Glutamatergic neuron (in vitro differentiated cells): ENCODE measurements at places on chromosomes 16 and 17. TPM values are rescaled to one million over a fixed set of nuclear protein-coding genes. Genes with fewer than 3 reads are reported as not detected.

TMEM231 gene
- 14.1 TPM for total RNA-seq

KRTAP16-1 gene
- total RNA-seq, result not detected

NEUROD2 gene
- 6.3 TPM for total RNA-seq

CHRNE gene
- total RNA-seq, result 0.69 TPM

SNX20 gene
- not detected for total RNA-seq

TMEM114 gene
- total RNA-seq, result not detected

DNA sequence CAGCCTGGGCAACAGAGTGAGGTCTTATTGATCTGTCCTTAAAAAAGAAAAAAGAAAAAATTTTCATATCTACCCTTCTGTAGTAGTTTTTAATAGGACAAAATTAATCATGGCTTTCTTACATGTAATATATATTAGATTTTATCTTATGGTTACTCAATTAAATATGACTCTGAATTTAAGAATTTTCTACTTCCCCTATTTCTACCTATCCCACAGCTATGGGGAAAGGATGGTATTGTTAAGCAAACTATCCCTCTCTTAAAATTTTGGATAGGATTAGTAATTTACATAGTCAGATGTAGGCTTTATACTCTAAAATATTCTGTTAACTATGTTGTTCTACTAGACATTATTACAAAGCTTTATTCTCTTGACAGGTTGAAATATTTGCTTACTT lies 62.5 kb downstream of the NQO1 start:
- H3K4me1 ChIP-seq, result no peaks in the 10 kb centered on the region
- no peaks in the 10 kb centered on the region for H3K27me3 ChIP-seq
- H3K27ac ChIP-seq, result no peak overlapping the region
- H3K4me3 ChIP-seq, result no peak overlapping the region
- H3K36me3 ChIP-seq, result no peaks in the 10 kb centered on the region

DNA sequence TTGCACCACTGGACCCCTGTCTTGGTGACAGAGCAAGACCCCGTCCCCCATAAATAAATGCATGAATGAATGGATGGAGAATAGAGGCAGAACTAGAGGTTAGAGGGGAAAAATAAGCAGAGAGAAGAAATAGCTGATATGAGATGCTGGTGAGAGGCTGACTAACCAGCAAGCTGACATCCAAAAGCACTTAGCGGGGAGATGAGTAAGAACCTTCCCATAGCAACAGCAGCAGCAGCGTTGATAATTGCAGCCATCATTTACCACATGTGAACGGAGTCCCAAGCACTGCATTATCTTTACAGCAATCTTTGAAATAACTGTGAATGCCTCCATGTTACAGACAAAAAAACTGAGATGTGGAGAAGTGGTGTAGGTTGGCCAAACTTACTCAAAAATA lies 777.3 kb upstream of the EEF2KMT start:
- H3K4me3 ChIP-seq, result no peak overlapping the region
- H3K4me1 ChIP-seq, result no peaks in the 10 kb centered on the region
- peaks cover 8% of the 10 kb centered on the region for H3K36me3 ChIP-seq
- no peaks in the 10 kb centered on the region for H3K27me3 ChIP-seq
- no peak for DNase-seq

DNA sequence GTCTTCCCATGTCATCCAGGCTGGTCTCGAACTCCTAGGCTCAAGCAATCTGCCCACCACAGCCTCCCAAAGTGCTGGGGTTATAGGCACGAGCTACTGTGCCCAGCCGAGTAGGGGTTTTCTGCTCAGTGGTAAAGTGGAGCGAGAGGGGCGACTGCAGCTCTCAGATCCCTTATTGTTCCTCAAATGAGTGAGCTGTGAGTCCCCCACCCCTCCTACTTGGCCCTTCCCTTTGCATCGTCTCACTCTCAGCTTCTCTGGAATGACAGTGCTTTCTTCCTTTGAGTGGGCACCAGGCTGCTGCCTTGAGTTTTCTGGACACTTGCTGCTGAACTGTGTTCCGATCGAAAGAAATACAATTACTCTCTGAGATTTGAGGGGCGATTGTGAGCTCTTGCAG lies 63.5 kb downstream of the MSI2 start:
- H3K27me3 ChIP-seq, result peaks cover 3% of the 10 kb centered on the region
- no peak overlapping the region for H3K4me3 ChIP-seq
- peaks cover 18% of the 10 kb centered on the region for H3K4me1 ChIP-seq

DNA sequence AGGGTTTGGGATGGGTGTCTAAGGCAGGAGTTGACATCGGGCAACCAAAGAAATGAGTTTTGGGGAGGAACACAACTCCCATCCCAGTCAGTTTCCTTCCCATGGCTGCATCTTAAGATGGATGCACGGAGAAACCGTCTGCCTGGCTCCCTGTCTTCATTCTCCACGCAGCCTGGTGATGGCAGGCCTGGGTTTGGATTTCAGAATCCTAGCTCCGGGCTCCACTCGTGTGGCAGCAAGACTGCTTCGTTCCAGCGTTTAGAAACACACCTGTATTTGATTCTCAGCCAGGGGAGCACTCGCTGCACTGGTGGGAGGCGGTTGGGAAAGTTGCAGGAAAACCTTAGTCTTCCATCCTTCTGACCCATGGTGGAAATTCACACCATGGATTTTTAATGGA lies 141.1 kb downstream of the RAB11FIP4 start:
- no peaks in the 10 kb centered on the region for H3K36me3 ChIP-seq
- DNase-seq, result no peak
- no peak overlapping the region for H3K4me3 ChIP-seq
- peaks cover 14% of the 10 kb centered on the region for H3K4me1 ChIP-seq

DNA sequence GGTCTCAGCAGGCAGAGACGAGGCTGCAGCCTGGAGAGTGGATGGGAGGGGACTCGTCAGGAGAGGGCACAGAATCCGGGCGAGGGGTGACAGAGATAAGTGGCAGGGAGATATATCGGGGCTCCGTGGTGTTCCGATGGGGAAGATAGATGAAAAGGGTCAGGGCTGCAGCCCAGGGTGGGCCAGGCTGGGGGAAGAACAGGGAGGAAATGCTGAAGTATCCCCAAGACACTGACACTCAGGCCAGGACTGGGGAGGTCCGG lies 2.1 kb downstream of the LGALS3BP start:
- H3K4me1 ChIP-seq, result peaks cover 14% of the 10 kb centered on the region
- no peak for DNase-seq
- no peaks in the 10 kb centered on the region for H3K36me3 ChIP-seq
- H3K27me3 ChIP-seq, result peaks cover 10% of the 10 kb centered on the region
- H3K27ac ChIP-seq, result no peak overlapping the region

DNA sequence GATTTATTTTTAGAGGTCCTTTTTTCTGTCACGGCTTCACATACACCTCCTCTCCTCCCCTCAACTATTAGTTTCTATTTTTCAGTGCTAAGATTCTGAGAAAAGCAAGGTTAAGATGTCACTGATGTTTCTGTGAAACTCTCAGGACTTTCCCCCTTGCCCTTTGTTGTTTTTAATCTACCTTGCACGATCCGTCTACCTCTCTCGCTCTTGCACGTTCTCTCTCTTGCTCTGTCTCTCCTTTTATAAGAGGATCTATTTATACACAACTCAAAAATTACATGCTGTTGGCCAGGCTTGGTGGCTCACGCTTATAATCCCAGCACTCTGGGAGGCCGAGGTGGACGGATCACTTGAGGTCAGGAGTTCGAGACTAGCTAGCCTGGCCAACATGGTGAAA lies 43.6 kb downstream of the RPA1 start:
- H3K27me3 ChIP-seq, result no peaks in the 10 kb centered on the region
- H3K4me1 ChIP-seq, result no peaks in the 10 kb centered on the region
- H3K36me3 ChIP-seq, result no peaks in the 10 kb centered on the region
- DNase-seq, result no peak
- H3K4me3 ChIP-seq, result no peak overlapping the region
- no peak overlapping the region for H3K27ac ChIP-seq

DNA sequence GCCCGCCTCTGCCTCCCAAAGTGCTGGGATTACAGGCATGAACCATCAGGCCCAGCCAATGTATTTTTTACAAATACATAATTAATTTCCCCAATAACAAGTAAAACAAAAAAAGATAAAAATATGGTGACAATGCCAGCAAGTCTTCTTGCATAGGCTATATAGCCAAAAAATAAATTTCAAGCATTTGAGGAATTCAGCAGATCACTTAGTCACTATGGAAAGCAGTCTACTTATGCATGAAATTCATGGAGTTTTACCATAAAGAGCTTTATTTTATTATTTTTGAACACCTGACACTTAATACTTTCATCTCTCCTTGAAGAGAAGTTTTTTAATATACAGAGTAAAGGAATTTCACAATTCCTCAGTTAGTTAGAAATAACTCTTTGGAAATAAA lies 56.4 kb downstream of the BRIP1 start:
- no peak overlapping the region for H3K4me3 ChIP-seq
- no peaks in the 10 kb centered on the region for H3K27me3 ChIP-seq
- no peaks in the 10 kb centered on the region for H3K4me1 ChIP-seq
- H3K27ac ChIP-seq, result no peak overlapping the region
